ENCODE measurements at places on chromosomes 4 and X. TPM values are rescaled to one million over a fixed set of nuclear protein-coding genes. Genes with fewer than 3 reads are reported as not detected.

Gene MGAT4D
- not detected for total RNA-seq

Gene AREG
- total RNA-seq: 12.9 TPM

Gene SYN1
- total RNA-seq: 0.42 TPM

Gene VEGFD
- total RNA-seq: 5.0 TPM

Gene WDR17
- 8.5 TPM for total RNA-seq
